ENCODE measurements at places on chromosomes 2 and 18. TPM values are rescaled to one million over a fixed set of nuclear protein-coding genes. Genes with fewer than 3 reads are reported as not detected.
A peak's percentile ranks its signal among the peaks of the same experiment; 100 is the strongest.

The GALNT14 gene
- 3.2 TPM for polyA plus RNA-seq

The SERPINB12 gene
- polyA plus RNA-seq = not detected

GRCh38 chr2:20667151-20667530 is 197 bp downstream of the GDF7 start:
- DNase-seq = peak; percentile 58

The RANBP2 gene
- polyA plus RNA-seq = 12.0 TPM

- peak; percentile 36 for DNase-seq
Observed at GRCh38 chr2:202721621-202722020, 86.9 kb downstream of the FAM117B start.

- no peak for DNase-seq
Observed at GRCh38 chr2:201448061-201448460, 3.2 kb downstream of the TRAK2 start.

The ABHD1 gene
- polyA plus RNA-seq = not detected

- DNase-seq = no peak
Observed at GRCh38 chr18:73983496-73983895, 164.1 kb downstream of the FBXO15 start.

DNA sequence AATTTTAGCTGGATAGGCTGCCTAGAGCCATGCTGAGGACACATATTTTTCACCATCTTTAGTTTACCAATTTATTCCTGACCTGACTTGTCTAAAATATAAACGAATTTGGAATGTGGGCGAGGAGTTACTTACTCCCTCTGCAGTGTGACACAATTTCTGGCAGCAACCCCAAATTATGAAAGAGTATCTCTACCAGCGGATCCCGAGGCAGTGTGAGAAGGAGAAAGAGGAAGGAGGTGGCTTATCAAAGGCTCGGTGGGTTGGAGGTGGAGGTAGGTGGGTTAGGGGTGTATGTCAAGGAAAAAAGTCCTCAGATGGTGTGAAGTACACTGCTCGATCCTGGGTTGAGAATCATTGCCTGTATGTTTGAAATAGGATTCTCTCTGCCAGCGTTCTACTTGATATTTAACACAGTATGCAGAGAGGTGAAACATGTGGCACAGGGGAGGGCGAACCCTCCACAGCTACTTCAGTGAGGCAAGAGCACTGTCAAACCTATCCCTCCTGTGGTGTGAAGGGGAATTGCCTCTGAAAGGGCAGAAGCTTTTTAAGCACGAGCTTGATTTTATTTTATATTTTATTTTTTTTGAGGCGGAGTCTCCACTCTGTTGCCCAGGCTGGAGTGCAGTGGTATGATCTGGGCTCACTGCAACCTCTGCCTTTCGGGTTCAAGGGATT is 76.0 kb downstream of the RFTN2 start:
- DNase-seq = peak; percentile 58

DNA sequence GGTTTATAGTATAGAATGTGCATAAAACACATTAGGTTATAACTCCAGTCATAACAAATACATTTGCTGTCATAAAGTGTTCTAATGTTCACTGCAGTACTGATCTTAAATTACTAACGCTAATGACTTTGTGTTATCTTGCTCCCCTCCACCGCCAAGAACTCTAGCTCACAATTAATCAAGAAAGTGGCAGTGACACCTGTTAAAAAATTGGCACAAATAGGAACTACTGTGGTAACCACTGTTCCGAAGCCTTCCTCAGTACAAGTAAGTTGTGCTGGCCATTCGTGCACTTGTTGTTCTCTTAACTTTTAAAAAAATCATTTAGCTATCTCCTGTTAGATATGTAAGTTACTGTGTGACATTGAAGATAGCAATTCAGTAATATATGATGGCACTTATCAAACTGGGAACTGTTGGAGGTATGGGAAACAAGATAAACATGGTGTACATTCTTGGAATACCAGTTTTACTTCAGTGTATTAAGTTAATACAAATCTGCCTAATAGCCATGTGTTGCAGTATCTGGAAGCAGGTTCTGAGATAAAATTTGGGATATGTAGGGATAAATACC is 41.2 kb downstream of the TAF4B start:
- DNase-seq = no peak

- DNase-seq = no peak
Observed at GRCh38 chr2:129071531-129071930, 752.9 kb upstream of the HS6ST1 start.

DNA sequence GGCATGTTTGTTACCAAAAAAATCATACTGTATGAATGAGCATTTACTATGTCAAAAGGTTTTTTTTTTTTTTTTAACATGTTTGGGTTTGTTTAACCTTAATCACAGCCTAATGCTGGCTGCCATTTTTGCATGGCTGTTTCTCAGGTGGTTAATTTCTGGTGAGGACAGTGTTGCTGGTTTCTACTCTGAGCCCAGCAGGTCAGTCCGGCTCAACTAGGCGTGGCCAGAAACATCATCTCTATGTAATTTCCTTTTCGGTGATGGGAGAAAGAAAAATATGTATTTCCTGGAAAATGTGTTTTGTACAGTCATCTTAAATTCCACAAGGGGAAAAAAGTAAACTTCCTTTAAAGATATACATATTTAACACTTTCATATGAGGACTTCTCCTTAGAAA is 24.9 kb upstream of the BZW1 start:
- peak; percentile 80 for DNase-seq

DNA sequence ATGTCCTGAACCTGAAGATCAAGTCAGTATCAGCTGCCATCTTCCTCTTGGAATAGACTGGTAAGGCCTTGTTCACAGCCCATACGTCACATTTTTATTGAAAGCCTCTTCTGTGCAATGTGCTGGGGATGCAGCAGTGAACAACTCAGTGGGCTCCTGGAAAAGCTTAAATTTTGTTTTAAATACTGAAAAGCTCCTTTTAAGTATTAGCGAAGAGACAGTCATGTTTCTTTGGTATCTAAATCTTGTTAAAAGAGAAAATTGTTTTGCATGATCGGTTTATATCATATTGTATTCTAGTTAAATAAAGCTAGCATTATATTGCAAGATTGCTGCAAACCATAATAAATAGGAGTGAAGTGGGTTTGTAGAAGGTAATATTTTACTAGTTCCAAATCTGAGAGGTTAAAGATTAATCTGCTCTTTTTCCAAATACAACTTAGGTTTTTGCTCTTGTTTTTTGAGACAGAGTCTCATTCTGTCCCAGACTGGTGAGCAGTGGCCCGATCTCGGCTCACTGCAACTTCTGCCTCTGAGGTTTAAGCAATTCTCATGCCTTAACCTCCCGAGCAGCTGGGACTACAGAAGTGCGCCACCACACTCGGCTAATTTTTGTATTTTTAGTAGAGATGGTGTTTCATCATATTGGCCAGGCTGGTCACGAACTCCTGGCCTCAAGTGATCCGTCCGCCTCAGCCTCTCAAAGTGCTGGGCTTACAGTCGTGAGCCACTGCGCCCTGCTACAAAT is 1.6 kb upstream of the RMDN2 start:
- DNase-seq = no peak

The EMILIN1 gene
- 65.0 TPM for polyA plus RNA-seq

The MERTK gene
- not detected for polyA plus RNA-seq

The INHBB gene
- 0.49 TPM for polyA plus RNA-seq

- DNase-seq = no peak
Observed at GRCh38 chr2:10599921-10600320, 89.9 kb downstream of the NOL10 start.

The MGAT4A gene
- not detected for polyA plus RNA-seq

The PLEKHA3 gene
- 17.7 TPM for polyA plus RNA-seq

- no peak for DNase-seq
Observed at GRCh38 chr2:229104974-229105387, 166.1 kb downstream of the PID1 start.

The ADAM17 gene
- 20.9 TPM for polyA plus RNA-seq

- DNase-seq = peak; percentile 91
Observed at GRCh38 chr2:127226520-127227263, 6.6 kb upstream of the CYP27C1 start.

The ACOXL gene
- polyA plus RNA-seq = not detected

- DNase-seq = no peak
Observed at GRCh38 chr18:9287036-9287435, 47.5 kb upstream of the TWSG1 start.

The ARHGAP15 gene
- polyA plus RNA-seq = 0.10 TPM

- no peak for DNase-seq
Observed at GRCh38 chr2:19122220-19122619, 236.2 kb downstream of the OSR1 start.

DNA sequence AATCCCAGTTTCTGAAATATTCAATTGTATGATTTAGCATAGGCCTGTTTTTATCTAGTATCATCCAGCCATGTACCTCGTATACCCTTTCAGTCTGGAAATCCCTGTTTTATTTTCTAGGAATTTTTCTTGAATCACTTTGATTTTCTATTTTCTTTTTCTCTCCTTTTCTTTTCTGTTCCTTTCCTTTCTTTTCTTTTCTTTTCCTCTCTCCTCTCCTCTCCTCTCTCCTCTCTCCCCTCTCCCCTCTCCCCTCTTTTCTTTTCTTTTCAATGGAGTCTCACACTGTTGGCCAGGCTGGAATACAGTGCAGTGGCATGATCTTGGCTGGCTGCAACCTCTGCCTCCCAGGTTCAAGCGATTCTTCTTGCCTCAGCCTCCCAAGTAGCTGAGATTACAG is 63.5 kb downstream of the SMCHD1 start:
- DNase-seq = no peak

- no peak for DNase-seq
Observed at GRCh38 chr18:35267809-35268208, 22.2 kb downstream of the ZSCAN30 start.

The BMP10 gene
- polyA plus RNA-seq = not detected

- no peak for DNase-seq
Observed at GRCh38 chr2:11684894-11685460, 15.0 kb upstream of the NTSR2 start.

The SLC9A4 gene
- polyA plus RNA-seq = not detected

DNA sequence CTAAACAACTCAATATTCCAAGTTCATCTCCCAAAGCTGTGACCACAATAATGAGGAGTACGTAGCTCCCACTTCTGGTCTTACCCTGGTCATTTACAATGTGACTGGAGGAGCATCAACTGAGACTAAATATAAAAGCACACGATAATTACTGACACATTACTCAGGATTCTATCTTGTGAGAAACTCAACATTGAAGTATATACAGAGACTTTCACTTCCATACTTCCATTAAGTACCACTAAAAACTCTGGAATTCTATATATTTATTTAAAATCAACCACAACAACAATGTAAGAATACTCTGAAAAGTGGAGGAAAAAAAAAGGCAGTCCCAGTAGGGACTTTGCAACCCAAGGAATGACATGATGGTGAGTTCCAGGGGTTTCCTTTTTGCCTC is 61.4 kb downstream of the XDH start:
- DNase-seq = no peak
